ENCODE measurements at places on chromosomes 6 and 20. TPM values are rescaled to one million over a fixed set of nuclear protein-coding genes. Genes with fewer than 3 reads are reported as not detected.

Gene MUCL3
- total RNA-seq, result not detected

Gene SLPI
- total RNA-seq, result 207 TPM

Gene TSHZ2
- not detected for total RNA-seq

Gene RALGAPB
- 30.4 TPM for total RNA-seq

Gene LGSN
- total RNA-seq, result not detected

Gene ALDH5A1
- 11.9 TPM for total RNA-seq
